ENCODE measurements at places on chromosomes 5 and 9. TPM values are rescaled to one million over a fixed set of nuclear protein-coding genes. Genes with fewer than 3 reads are reported as not detected.

Gene APBB3
- total RNA-seq, result 12.0 TPM

Gene PNPLA7
- 0.37 TPM for total RNA-seq

Gene SH3GLB2
- 24.4 TPM for total RNA-seq

Gene FAM120AOS
- 38.0 TPM for total RNA-seq

Gene TNFSF8
- total RNA-seq, result not detected

Gene PCDHB5
- total RNA-seq, result 2.0 TPM

Gene CHSY3
- 7.8 TPM for total RNA-seq

Gene SEMA6A
- total RNA-seq, result 39.0 TPM

Gene HAND1
- not detected for total RNA-seq
